GM13977 (cell line): ENCODE measurements at places on chromosomes 12 and 14.
A peak's percentile ranks its signal among the peaks of the same experiment; 100 is the strongest.

DNA sequence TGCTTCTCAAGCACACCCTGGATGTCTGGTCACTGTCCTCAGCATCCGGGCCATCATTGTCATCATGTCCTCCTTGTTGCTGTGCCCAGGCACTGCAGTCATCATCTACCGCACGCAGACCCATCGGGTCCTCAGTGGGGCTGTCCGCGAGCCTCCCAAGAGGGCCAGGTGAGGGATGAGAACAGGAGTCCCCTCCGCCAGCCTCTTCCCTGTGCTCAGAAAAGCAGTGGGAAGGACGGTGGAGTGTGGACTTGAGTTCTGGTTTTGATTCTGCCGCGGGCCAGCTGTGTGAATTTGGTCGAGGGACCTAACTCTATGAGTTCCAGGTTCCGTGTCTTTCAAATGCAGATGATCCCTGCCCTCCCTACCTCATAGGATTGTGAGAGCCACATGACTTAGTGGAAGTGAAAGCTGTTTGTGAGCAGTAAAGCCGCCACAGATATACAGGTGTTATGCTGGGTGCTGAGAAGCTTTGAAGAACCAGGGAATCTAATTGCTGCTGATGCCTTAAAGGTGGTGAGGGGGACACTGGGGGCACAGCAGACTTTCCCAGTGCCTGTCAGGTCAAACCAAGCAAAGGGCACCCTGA is 122.9 kb upstream of the RAP1B start:
- DNase-seq: no peak

- DNase-seq: no peak
Measured at GRCh38 chr12:61846765-61847164, 413.4 kb upstream of the USP15 start.

- DNase-seq: no peak
Measured at GRCh38 chr14:103123634-103124500, 606 bp downstream of the TNFAIP2 start.

DNA sequence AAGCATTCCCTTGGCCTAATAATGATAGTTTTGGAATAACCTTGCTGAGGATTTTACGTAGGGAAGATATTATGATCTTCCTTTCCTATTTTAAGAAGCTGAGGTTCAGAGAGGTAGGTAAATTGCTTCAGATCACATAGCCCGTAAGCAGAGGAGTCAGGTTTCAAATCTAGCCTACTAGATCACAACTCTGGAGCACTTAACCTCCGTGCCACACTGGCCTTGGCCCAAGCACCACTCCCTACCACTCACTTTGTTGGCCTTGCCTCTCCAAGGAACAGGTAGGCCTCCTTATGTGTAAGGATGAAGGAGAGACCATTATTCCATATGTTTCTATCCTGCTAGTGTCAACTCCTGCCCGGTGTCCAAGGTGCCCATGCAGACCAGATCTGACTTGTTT is 12.4 kb upstream of the ACOT1 start:
- DNase-seq: no peak

- DNase-seq: no peak
Measured at GRCh38 chr12:3129301-3130056, 52.3 kb downstream of the TSPAN9 start.

DNA sequence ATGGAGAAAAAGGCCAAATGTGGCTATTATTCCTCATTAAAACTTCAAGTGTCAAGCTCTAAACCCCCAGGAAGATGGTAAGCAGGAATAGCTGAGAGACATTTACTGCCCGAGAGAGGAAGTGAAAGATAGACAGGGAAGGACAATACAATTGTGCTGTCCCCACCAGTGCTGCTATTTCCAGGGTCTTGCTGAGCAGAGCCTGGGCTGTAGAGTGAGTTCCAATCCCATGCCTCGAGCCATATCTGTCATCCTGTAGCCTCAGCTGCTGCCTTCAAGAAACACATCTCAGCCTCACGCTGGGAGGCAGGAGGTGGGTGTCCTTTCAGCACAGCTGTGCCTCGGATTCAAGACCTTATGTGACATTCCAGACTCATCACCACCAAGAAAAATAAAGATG is 114.0 kb downstream of the RPAP3 start:
- no peak for DNase-seq

- no peak for DNase-seq
Measured at GRCh38 chr14:22614240-22614799, 16.2 kb downstream of the ABHD4 start.

DNA sequence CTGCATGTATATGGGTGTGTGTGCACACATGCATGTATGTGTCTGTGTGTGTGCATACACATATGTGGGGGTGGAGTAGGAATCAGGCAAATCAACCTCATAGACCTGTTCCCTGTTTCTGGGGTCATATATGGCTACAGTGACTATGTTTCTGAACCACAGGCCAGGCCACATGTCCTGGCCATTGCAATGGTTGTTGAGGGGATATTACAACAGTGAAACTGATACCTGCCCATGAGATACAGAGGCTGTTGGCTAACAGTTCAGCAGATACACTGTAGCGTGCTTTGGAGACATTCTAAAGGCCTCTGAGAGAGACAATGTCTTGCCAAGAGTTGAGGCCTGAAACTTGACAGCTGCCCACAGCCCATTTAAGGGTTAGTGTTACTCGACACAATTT is 47.3 kb upstream of the FOS start:
- DNase-seq: no peak

- DNase-seq: no peak
Measured at GRCh38 chr12:33575346-33575745, 135.7 kb upstream of the SYT10 start.

DNA sequence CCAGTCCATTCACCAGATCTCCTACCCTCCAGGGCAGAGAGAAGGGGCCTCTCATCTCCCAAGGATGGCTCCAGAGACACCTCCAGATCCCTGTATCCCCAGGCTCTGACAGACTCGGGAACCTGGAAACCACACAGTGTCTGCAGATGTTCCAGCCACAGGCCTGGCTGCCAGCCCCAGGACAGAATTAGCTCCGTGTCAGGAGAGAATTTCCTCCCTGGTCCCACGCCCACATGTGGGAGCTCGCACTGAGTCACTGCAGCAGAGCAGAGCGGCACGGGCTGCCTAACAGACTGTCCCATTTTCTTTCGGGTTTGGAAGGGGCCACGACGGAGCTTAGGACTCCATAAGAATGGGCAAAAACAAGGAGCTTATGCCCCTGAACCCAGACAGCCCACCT is 33.6 kb downstream of the CMKLR1 start:
- no peak for DNase-seq

- no peak for DNase-seq
Measured at GRCh38 chr14:60275932-60276331, 26.9 kb downstream of the PPM1A start.

DNA sequence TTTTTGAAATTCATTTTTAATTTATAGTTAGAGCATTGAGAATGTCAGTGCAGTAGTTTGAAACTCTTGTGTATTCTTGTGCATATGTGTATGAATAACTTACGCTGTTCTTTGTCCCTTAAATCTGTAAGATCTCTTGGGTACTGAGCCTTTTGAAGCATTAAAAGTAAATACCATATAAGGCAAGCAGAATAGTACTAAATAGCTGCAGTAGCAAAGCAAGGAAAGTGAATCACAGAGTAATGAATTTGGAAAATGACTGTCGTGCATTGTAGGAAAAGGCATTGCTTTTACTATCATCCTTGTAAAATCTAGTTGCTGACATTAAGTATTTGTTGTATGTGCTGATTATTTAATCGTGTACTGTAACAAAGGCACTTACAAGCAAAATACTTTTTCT is 12.1 kb downstream of the CNOT2 start:
- no peak for DNase-seq

DNA sequence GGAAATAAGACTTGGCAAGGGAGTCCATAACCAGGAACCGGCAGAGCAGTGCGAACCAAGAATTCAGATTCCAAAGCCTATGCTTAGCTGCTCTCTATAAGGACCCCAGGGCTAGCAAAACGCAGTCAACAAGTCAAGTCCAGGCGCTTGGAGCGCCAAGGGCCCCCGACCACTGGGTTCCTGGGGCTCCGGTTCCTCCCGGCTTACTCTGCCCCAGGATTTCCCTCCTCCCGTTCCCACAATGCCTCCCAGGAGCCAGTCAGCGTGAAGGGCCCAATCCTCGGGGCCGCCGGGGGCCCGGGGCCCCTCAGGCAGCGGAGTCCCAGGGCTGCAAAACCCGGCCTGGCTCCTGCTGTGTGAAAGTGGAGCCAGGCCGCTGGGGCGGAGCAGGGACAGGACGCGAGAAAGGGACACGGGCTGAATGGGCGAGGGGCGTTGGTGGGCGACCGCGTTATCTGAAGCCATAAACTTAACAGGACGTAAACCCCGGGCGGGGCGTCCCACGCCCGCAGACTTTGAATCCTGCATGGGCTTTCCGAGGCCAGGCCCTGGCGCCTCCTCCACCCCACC is 1.5 kb downstream of the KRT8 start:
- peak; percentile 85 for DNase-seq

DNA sequence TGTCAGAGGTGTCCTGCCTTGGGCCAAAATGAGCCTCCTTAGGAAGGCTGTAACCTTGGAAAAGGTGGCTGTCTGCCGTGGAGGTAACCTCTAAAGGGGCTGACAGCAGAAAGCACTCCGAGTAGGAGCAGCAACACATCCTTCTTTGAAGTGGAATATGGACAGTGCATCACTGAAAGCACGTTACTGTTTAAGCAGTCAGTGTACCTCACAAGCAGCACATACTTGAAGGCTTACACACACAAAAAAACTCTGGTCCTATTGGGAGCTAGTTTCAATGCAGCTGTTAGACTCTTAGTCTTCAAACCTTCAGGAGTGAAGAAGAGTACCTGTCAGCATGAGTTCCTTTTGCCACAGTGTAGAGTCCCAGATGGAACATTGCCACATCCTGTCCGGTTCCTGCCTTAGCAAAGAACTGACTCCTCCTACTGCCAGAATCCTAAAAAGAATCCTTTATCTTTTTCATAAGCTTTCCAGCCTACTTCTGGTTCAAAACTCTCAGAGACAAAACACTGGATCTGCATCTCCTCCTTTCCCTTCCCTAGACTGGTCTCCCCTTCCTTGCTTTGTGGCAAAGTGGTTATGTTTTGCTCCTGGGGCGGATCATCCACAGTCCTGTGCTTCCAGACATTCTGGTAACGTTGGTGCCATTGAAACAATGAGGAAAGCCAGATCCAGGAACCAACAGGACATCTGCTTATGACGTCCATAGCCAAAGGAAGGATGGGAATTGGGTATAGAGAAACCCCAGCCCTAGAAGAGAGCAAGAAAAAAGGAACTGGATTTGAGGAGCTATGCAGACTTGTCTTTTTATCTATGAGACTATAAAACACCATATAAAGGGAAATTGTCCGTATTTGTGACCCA is 8.5 kb upstream of the MDM1 start:
- no peak for DNase-seq

- no peak for DNase-seq
Measured at GRCh38 chr12:131391399-131391798, 319.5 kb upstream of the SFSWAP start.

GRCh38 chr14:25090716-25091454 is 40.9 kb upstream of the STXBP6 start:
- DNase-seq: no peak

- DNase-seq: no peak
Measured at GRCh38 chr14:67574156-67574555, 25.9 kb downstream of the PIGH start.

DNA sequence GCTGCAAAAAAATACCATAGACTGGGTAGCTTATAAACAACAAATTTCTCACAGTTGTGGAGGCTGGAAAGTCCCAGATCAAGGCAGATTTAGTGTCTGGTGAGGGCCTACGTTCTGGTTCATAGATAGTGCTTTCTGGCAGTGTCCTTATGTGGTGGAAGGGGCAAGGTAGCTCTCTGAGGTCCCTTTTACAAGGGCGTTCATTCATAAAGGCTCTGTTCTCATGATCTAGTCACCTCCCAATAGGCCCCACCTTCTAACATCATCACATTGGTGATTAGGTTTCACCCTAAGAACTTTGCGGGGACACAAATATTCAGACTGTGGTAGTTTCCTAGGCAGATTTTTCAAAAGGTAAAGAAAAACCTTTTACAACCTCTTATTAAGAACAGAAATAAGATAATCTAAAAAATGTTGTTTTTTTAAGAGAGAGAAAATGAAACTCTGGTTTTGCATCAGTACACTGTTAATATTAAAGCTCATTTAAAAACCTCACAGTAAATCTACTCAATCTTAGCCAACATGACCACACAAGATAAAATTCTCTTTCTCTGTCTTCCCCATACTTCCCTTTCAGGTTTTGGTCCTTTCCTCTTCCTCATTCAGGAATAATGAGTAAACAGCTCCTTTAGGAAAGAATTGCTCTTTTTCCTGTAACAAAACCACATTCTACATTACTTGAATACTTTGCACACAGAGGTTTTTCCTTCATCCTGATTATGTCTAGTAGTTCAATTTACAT is 117.5 kb downstream of the UNC79 start:
- DNase-seq: peak; percentile 38

DNA sequence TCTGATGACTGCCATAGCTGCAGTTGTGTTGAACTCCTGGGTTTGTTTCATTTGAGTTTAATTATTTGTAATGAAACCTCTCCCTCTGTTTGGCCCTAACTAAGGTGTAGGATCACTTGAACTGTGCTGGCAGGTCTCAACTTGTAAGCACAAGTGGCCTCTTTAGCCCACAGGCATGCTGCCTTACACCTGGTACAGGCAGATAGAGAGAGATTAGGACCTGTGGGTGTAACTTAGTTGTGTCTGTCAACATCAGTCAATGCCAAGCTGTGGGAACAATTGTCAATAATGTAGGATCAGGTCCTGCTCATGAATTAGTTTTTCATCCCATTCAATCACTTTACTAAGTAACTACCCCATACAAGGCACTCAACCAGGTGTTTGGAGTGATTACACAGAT is 263.0 kb upstream of the G2E3 start:
- DNase-seq: no peak

- no peak for DNase-seq
Measured at GRCh38 chr12:114698566-114699163, 14.7 kb upstream of the TBX3 start.

DNA sequence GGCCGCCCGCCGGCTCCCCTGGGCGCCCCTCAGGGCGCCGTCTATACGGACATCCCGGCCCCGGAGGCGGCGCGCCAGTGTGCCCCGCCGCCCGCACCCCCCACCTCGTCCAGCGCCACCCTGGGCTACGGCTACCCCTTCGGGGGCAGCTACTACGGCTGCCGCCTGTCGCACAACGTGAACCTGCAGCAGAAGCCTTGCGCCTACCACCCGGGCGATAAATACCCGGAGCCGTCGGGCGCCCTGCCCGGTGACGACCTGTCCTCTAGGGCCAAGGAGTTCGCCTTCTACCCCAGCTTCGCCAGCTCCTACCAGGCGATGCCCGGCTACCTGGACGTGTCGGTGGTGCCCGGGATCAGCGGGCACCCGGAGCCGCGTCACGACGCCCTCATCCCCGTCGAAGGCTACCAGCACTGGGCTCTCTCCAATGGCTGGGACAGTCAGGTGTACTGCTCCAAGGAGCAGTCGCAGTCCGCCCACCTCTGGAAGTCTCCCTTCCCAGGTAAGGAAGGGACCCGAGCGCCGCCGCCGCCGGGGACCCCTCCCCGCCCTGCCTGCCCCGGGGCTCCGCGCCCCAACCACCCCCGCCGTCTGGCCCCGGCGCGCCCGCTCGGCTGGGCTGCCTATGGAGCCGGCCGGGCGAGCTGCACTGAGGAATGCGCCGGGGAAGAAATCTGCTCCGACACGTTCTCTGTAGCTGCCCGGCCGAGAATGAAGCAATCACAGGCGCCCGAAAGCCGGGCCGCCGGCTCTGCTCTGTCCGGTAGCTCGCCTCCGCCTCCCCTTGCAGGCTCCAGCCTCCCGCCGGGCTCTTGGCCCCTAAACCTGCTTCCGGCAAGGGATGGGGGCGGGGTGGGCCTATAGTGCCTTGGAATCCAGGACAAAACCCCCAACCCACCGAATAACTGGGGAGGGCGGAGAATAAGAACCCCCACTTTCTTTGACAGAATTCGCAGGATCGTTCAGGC is 794 bp downstream of the HOXC13 start:
- no peak for DNase-seq
